ENCODE measurements at places on chromosomes 2 and 18.

DNA sequence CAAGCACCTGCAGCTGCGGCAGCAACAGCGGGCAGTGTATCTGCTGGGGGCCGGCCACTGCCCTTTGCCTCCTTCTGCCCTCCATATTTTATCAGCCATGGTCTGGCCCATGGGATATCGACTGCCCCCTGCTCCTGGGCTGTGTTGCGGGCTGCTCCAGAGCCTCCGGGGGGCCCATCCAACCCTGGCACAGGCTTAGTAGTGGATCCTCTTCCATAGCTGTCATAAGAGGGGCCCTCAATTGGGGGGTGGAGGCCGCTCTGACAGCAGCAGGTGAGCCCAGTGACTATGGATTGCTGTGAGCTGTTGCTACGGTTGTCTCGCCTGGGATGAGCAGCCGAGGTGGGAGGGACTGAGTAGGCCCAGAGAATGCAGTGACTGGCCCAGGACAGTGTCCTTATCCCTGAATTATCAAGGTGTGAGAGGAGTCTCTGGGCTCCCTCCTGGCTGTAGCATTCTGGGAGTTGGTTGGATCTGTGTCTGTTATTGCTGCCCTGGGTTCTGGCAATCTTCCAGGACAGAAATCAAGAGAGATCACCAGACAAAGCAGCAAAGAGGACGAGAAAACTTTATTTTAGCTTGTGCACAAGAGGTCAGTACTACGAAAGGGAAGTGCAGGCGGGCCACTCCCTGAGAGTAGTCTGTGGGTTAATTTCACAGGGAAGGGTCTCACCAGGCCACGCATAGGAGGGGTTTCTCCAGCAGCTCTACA is 145.1 kb downstream of the ASB1 start:
- no peak for DNase-seq

DNA sequence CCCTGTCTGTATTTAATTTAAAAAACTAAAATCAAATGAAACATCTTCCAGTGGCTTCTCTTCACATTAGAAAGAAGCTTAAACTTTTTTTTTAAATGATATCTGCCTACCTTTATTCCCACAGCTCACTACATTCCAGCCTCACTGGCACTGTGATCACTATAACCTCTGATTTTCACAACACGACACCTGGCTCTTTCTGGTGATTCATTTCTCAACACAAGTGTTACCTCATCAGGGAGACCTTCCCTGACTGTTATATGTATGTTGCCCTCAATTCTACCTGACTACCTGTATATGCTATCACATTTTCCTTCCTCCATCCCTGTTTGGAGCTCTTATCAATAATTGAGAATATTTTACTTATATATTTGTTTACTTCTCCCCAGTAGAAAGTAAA is 76.6 kb downstream of the BAZ2B start:
- no peak for DNase-seq

GRCh38 chr18:38644875-38645641 is 1079.5 kb upstream of the CELF4 start:
- DNase-seq: no peak

DNA sequence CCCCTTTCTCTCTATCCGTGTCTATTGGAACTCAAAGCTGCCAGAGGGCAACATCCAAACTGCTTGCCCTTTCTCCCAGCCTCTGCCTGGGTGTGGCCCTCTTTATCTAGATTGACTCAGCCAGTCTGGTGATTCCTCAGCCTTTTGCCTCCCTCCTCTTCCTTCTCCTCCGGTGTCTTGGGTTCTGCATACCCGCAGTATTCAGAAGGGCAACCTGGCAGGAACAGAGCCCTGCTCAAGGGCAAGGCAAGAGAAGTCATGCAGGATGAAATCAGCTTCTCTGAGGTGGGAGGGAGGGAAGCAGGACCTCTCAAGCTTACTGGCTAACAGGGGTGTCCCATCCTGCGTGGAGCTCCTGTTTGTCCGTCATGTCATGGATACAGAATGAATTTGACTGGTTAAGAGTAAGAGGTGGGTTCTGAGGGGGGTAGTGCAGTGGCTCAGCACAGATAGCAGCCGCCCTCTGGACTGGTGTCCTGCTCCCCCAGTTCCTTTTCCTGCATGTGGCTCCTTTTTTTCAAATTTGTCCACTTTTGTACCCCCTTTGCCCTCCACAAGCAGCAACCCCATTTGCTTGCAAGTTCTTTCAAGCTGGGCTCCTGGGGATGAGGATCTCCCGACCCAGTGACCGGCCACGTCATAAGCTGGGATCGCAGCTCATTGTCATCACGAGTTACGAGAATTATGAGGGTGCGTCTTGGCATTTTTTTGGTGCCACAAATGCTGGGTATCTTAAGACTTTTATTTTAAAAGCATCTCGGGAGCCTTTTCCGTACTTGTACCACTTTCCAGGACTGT is 154.1 kb downstream of the FHOD3 start:
- DNase-seq: no peak

GRCh38 chr2:234476766-234477165 is 20.1 kb downstream of the ARL4C start:
- no peak for DNase-seq

- DNase-seq: peak; percentile 7
Observed at GRCh38 chr2:132522901-132523300, 106.3 kb downstream of the GPR39 start.

- DNase-seq: peak; percentile 41
Observed at GRCh38 chr2:237025090-237025865, 60.4 kb upstream of the COPS8 start.

GRCh38 chr18:25300492-25300891 is 51.5 kb downstream of the ZNF521 start:
- DNase-seq: no peak

- no peak for DNase-seq
Observed at GRCh38 chr18:9659499-9660375, 45.4 kb upstream of the PPP4R1 start.

GRCh38 chr2:47897883-47898731 is 8.2 kb downstream of the FBXO11 start:
- DNase-seq: no peak

GRCh38 chr2:124678043-124678442 is 653.0 kb downstream of the CNTNAP5 start:
- peak; percentile 14 for DNase-seq

- DNase-seq: no peak
Observed at GRCh38 chr2:42383855-42384530, 23.0 kb upstream of the COX7A2L start.

DNA sequence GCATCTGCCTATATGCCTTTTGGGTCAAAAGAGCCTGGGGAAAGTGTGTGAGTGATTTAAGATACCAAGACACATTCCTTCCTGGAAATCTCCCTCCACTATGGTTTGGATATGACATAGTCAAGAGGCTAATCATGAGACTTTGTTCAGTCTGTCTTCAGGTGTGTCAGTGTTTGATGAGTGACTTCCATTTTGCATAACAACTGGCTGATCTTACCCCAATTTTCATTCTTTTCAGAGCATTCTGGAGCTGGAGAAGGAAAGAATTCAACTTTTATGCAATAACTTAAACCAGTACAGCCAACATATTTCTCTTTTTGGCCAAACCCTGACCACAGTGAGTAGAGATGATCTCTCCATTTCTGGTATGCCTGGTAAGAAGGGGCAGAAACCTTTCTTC is 39.4 kb downstream of the SPC25 start:
- no peak for DNase-seq

- DNase-seq: peak; percentile 20
Observed at GRCh38 chr2:150255528-150255927, 231.9 kb downstream of the RND3 start.

DNA sequence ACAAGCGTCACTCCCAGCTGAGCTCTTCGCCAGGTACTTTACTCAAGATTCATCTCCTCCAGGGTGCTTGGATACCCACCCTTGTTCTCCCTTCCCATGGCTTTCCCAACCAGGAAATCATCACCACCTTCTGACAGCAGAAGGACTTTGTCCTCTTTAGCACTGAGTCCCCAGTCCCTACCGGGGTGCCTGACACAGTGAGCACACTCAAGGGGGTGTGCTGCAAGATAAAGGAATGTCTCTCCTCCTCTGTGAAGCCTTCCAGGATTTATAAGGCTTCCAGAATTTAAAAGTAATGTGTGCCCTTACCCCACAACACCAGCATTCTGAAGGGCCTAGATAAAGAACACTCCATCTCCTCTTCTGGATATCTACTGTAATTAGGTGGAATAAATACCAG is 39.6 kb downstream of the ACVR1 start:
- DNase-seq: no peak

DNA sequence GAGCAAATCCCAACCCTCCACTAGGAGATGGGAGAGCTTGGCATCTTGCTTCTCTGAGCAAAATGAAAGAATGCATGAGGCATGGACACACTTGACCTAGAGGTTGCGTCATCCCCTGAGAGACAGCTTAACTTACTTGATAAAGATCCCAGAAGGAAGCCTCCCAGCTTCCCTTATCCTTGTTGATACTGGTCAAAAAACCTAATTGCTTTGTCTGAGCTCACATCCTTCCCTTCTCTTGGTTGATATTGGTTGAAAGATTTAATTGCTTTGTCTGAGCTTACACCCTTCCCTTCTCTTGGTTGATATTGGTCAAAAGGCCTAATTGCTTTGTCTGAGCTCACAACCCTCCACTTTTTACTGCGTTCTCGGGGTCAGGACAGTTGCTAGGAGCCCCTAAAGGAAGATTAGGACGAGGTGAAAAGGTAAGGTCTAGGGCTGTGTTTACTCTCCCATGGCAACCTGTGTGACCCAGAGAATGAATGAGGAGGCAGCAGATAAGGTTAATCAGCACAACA is 12.2 kb upstream of the BOD1L2 start:
- DNase-seq: peak; percentile 2

DNA sequence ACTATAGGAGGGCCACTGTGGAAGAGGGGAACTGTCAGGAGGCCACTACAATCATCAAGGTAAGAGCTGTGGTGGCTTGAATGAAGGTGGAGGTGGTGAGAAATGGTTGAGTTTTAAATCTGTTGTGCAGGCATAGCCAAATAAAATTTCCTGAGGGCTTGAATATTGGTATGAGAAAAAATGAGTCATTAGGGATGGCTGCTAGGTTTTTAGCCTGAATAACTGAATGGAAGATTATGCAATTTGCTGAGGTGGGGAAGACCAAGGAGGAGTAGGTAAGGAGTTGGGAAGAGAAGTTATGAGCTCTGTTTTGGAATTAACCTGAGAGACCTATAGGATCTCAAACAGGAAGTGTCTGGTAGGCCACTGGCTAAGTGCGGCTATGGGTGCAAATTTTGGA is 84.0 kb downstream of the KLHL14 start:
- no peak for DNase-seq

DNA sequence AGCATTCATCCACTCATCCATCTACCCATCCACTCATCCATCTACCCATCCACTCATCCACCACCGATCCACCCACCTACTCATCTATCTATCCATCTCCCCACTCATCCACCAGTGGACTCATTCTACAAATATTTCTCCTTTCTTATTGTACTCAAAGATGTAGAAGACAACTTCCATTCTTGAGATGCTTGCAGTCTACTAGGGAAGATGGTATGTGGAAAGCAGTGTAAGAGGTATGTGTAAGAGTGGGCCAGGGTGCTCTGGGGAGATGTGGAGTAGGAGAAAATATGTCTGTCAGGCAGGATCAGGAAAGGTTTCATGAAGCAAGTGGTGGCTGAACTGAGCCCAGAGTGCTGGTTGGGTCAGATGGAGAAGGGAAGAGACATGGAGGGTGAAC is 150.8 kb downstream of the CELF4 start:
- no peak for DNase-seq

- peak; percentile 71 for DNase-seq
Observed at GRCh38 chr18:80147418-80148325, 38.6 kb downstream of the ADNP2 start.

DNA sequence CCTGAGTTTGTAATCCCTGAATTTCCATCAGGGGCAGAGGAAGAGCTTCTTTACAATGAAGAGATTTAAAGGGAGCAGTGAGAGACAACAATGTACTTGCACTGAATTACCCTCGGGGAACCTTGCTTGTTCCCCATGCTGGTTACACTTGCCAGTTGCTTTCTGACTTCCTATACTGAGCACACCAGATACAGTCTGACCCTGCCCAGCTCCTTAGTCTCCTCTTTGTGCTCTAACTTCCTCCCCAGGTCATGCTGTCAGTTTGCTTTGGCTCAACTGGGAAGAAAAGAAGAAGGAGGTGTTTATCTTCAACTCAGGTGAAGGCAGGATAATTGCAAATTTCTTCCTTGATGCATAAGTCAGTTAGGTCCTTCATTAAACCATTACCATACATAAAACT is 658.4 kb downstream of the NYAP2 start:
- DNase-seq: no peak

DNA sequence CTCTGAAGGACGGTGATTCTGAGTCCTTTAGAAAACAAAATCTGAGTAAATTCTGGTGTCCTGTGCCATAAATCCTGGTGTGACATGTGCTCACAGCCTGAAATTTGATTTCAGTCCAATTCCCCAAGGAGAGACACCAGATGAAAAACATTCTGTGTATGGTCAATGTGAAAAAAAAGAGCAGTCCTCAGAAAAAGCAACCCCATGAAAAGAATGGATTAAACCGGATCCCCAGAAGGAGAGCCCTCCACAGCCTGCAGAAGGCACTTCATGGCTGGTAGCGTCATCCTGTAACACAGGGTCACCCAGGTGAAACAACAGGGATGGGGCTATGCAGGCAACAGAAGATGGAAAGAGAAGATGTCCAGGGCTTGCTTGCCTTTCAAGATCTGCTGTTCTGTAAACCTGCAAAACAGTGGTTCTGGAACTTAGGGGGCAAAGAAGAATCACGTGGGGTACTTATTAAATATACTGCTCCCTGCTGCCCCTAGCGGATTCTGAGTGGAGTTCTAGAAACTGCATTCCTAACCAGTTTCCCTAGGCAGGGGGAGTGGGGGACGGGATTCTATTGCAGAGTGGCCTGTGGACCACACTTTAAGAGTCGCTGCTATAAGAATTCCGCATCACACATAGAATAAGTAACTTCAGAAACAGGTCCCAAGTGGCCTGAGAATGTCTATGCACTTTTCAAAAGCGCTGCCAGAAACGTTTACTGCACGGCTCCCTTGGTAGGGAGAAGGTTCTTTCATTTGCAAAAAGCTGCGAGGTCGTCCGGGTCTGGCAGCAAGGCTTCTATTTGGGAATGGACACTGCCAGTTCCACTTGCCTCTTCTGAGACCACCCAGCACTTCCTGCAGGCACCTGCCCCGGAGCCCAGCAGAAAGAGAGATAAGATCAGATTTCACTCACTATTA is 118.9 kb upstream of the ARL5A start:
- peak; percentile 1 for DNase-seq

DNA sequence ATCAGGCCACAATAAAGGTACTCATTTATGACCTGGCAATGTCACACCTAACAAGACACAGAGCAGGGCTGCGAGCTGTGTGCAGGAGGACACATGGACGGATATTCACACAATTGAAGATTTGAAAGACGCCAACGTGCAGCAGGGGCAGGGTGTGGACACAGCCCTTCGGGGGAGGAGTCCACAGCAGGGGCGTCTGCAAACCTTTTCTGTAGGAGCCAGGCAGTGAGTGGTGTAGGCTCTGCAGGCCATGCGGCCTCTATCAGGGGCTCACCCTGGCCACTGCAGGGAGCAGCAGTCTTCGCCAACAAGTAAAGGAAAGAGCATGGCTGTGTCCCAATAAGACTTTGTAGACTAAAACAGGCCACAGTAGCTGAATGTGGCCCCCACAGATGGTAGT is 125.7 kb upstream of the SNTG2 start:
- DNase-seq: no peak

Data from kidney glomerular epithelial cell (primary cell).